ENCODE measurements at places on chromosomes 3 and 15.

DNA sequence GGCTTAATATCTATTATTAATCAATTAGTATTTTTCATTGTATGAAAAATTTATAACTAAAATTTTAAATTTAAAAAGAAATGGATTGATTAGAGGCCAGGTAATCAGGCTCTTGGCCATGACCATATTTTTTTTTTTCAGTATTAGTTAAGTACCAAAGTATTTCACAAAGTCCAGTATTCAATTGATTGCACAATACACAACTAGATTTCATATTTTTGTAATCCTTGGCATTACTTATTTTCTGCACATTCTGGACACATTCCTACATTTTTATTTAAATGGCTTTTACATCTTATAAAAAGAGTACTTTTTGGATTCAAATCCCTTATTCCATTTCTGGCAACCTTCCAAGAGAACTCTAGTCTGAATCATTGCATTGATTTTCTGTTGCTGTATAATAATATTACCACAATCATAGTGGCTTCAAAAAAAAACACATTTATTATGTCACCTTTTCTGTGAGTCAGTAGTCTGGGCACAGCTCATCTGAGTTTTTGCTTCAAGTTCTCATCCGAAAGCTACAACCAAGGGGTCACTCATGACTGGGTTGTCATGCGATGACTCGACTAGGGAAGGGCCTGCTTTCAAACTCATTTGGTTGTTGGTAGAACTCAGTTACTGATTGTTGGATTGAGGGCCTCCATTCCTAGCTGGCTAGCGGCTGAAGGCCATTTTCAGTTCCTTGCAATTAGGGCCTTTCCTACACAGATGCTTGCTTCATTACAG lies 90.7 kb downstream of the CNTN6 start:
- peak; percentile 73 for DNase-seq

DNA sequence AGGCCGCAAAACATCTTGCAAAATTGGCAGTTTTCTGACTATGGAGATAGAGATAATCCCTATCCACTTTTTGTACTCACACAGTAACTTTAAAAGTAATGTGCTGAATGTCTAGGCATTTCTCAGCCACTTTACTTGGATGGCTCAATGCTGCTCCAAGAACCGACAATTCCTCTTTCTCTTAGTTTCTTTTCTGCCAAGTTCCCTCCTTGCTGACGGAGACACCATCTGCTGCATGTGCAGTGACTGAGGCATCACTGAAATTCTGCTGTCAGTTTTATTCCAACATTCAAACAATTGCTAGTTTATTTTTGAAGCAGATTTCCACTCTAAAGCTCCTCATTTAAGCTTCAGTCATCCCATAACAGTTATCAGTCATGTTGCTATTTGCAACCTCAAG lies 116.0 kb upstream of the RBMS3 start:
- DNase-seq: no peak

DNA sequence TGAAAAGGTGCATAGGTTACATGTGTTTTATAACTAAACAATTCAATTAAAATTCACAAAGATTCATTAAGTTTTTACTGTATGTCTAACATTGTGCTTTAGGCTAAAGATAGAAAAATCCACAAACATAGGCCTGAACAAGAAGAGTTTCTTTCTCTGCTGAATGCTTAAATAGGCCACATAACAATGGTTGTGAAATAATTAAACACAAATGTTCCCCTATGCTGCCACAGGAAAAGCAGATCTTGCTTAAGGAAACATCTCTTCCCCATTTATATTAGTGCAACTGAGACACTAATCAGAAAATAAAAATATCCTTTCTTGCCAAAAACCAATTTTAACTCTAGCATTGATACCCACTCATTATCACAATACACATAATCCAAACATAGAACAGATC lies 725.4 kb upstream of the DPPA4 start:
- DNase-seq: no peak

- DNase-seq: no peak
These were observed 24.7 kb downstream of the CEMIP start for GRCh38 chr15:80803580-80804525.

- DNase-seq: no peak
These were observed 490 bp downstream of the TOMM70 start for GRCh38 chr3:100400419-100400779.

DNA sequence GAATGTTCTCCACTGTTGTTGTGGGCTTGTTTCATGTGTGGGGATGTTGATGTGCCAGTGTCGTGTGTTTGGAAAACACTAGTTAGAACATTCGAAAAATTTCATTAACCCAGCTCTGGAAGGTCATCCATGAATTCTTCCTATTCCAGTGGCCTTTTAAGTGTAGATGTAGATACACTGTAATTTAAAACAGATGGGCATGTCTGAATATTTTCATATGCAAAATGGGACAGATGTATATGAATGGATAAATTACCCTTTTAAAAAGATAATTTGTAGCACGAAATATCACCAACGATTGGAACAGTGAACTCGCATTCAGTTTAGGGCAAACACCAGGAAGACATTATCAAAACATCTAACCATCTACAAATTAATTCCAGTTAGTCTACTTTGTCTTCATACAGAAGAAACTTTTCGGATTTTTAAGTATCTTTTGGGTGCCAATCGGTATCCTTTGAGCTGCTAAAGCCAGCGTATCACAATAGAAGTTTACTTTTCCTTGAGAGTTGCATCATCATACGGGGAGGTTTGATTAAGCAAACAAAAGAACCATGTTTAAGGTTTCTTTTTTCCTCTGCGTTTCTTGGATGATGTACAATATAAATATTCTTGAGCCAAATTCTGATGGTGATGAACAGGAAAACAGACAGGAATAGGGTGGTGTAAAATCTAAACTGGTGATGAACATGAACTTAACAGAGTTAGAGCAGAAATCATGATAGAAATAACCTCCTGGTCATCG lies 528.1 kb downstream of the FOXP1 start:
- DNase-seq: peak; percentile 82

- DNase-seq: no peak
These were observed 235.7 kb downstream of the SLC9A9 start for GRCh38 chr3:143612541-143612940.

DNA sequence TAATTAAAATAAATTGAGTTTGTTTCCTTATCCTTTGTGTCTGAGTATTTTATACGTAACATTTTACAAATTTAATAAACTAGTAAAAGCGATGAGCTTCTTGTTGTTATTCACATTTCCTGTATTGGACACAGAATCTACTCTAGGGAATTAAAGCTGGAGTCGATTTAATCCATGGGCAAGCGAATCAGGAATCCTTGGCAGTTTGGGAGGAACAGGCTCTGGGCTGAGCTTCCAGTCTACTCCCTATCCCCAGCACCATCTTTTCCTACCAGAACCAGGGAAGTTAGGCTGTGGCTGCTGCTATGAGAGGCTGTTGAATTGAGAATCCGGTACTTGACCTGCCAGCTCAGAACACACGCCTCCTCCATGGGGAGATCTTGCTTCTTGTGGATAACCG lies 437.3 kb upstream of the TPM1 start:
- no peak for DNase-seq

- no peak for DNase-seq
These were observed 30.3 kb downstream of the SETD2 start for GRCh38 chr3:47133641-47134040.

DNA sequence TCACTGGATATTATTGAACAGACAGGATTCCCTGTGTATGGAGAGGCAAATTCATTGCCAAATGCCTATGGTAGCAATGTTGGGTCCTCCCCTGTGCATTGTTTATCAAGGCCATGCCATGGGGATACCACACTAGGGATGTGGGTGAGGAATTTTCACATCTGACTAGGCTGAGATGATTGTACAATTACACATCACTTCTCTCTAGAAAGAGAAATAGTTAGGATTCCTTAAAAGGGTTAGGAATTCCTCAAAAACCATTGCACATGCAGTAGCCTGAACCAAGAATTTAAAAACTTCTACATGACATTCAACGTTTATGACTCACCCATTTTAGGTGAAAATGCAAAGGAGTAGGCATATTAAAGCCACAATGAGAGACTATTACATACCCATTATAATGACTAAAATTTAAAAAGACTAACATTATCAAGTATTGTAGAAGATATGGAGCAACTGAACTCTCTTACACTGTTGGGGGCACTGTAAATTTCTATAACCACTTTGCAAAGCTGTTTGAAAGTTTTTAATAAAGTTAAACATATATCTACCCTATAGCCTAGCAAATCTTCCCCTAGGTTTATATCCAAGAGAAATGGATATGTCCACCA lies 175.9 kb downstream of the THRB start:
- DNase-seq: no peak

GRCh38 chr3:11610044-11610671 lies 33.6 kb downstream of the VGLL4 start:
- peak; percentile 80 for DNase-seq

DNA sequence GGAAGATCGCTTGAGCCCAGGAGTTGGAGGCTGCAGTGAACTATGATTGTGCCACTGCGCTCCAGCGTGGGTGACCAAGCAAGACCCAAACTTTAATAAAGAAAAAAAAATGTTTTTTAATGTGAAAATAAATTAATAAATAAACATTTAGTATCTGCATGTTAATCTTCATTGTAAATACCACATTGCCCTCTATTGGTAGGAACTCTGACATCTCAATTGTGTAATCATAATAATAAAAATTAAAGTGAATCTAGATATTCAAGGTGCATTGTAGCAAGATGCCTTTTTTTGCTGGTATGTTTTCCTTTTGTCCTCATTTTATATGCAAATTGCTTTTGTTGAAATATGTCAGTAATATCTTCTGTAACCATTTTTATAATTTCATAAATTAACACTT lies 95.0 kb upstream of the LIMD1 start:
- DNase-seq: peak; percentile 56

- peak; percentile 42 for DNase-seq
These were observed 8.0 kb upstream of the PXK start for GRCh38 chr3:58324391-58325390.

DNA sequence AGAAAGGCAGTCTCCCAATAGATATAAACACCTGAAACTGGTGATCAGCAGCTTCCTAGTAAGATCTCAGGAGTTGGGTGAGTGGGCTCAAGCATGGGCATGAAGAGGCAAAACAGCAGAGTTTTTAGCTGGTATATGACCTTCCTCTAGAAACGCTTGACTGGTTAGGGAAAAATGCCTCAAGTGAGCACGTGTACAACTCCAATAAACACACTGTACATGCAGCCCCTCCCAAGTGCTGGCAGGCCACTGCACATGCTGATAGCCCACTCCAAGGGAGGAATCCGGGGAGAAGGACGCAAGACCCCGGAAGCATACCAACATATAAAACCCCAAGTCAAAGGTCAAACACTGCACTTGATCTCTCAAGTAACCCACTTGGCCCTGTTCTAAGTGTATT lies 143.0 kb downstream of the FMN1 start:
- no peak for DNase-seq

DNA sequence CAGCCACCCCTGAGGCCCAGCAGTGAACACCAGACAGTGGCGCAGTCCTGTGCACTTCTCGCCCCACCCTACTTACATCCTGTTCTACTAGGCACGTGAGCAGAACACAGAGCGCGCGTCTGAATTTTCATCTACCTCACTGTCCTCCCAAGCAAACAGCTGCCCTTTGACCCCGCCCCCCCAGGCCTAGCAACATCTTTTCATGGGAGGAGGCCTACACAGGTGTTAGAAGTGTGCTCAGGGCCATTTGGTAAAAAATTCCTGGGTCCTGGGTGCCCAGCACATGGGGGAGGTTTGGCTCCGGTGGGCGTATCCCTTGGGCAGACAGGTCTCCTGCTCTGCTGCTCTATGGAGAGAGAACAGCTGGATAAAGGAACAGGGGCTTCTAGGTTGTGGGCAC lies 95.0 kb downstream of the MYLK start:
- no peak for DNase-seq

GRCh38 chr3:196458063-196458462 lies 25.8 kb upstream of the UBXN7 start:
- DNase-seq: no peak

DNA sequence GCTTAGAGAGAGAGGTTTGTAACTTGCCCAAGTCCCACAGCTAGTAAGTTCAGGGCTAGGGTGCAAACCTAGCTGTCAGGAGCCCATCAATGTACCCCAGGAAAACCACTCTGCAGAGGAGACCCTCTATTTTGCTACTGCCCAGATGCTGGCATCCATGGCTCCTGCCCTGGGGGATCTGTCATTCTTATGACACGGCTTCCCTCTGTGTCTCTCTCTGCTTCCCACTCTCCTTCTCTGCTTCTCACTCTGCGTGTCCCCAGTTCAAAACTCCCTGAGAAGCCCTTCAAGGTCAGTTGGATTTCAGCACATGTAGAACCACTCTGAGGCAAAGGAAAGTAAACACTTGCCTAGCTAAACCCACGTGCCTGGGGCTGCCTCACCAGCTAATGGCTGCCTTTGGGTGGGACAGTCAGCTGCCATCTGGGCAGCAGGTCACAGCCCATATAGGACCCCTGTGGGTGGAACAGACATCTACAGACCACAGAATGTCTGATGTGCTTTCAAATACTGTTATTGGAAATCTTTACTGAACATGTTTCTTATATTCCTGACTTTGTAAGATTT lies 29.4 kb upstream of the SLCO2A1 start:
- DNase-seq: no peak

DNA sequence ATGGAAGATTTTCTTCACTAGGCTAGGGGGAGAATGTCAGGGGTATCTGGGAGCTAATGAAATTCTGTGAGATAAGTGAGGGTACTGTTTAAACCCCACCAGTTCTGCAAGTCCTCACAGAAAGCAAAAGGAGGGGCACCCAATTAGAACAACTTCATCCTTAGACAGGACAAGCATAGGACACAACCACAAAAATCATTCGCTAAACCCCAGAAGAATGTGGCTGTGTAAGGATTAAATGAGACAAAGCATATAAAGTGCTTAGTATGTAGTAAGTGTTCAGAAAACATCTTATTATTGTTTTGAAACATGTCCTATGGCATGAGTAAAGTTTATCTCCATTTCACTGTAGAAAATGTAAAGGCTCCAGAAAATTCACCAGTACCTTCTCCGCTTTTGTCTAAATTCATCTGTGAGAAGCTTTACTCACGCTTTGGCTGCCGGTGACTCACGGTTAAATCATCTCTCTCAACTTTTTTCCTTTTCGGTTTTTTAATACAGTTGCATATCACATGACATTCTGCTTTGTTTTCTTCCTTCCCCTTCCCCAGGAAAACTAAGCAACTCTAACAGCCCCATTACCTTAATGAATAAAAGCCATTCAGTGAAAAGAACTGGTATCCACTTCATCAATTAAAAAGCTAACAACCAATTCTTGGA lies 1.7 kb downstream of the CLRN1 start:
- DNase-seq: peak; percentile 70

- DNase-seq: no peak
These were observed 5.6 kb upstream of the AP3S2 start for GRCh38 chr15:89899295-89899945.

- no peak for DNase-seq
These were observed 18.4 kb upstream of the GHSR start for GRCh38 chr3:172466553-172467130.

DNA sequence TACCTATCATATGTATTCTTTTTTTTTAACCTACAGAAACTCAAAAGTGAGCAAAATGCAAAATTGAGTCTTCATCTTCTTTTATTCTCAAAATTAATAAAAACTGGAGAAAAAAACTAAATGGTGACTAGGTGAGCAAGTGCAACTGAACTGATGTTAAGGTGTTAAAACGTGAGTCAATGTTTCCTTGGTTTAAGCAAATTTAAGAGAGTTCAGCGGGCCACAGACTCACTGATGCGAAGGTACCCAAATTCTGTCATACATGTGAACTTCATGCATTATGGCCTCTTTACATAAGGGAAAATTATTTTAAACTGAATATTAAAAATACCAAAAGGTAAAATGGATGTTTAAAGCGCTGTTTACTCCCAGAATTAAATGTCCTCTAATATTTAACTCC lies 206.6 kb downstream of the FOXP1 start:
- no peak for DNase-seq

All from astrocyte of the cerebellum (primary cell).